ENCODE measurements at places on chromosomes 2 and 18. TPM values are rescaled to one million over a fixed set of nuclear protein-coding genes. Genes with fewer than 3 reads are reported as not detected.

The OTOF gene
- not detected for polyA plus RNA-seq

- H3K27me3 ChIP-seq: no peaks in the 10 kb centered on the region
- no peak overlapping the region for H3K27ac ChIP-seq
- no peak overlapping the region for H3K4me3 ChIP-seq
- H3K4me1 ChIP-seq: no peaks in the 10 kb centered on the region
- H3K36me3 ChIP-seq: no peaks in the 10 kb centered on the region
Measured at GRCh38 chr2:183903026-183903425, 695.3 kb upstream of the ZNF804A start.

The ITGB6 gene
- not detected for polyA plus RNA-seq

GRCh38 chr2:74391209-74391579 lies 11.1 kb upstream of the DCTN1 start:
- DNase-seq: no peak
- H3K4me3 ChIP-seq: peak overlapping the region; percentile 99
- peaks cover 5% of the 10 kb centered on the region for H3K4me1 ChIP-seq

The ADAM23 gene
- polyA plus RNA-seq: 2.9 TPM

DNA sequence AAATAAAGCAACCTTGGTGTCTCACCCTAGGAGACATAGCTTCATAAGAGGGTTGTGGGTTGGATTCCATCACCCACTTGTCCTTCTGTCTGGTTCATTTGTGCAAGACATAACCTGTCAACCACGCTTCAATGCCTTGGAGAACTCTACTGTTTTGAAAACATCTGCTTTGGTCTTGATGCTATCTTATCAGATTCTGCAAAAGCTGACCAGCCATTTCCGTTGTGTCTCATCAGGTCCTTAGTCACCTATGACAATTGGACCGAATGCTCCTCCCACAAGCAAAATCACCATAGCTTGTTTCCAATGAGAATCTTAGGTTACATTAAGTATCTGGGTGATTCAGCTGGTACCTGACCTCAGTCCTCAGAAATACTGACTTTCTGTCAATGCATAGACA lies 35.4 kb downstream of the STAT4 start:
- no peaks in the 10 kb centered on the region for H3K27me3 ChIP-seq
- H3K27ac ChIP-seq: no peak overlapping the region
- no peak for DNase-seq

The UGT1A4 gene
- polyA plus RNA-seq: not detected
